Hematopoietic multipotent progenitor cell treated with erythropoietin and hydrocortisone succinate and interleukin-3 and kit ligand, for 15 days (in vitro differentiated cells): ENCODE measurements at places on chromosomes 7 and 10.

DNA sequence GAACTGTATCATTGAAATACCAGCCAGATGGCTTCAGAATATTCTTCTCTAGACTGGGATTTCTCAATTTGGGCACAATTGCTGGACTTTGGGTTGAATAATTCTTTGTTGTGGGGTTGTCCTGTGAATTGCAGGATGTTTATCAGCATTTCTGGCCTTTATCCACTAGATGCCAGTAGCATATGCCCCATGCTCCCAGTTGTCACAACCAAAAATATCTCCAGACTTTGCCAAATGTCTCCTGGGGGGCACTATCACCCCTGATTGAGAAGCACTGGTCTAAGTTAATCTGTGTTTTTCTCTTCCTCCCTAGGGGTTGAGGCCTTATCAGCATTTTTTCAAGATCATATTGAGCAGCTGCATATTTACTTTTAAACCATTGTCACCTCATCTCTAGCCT lies 204.9 kb upstream of the SP8 start:
- DNase-seq = no peak

DNA sequence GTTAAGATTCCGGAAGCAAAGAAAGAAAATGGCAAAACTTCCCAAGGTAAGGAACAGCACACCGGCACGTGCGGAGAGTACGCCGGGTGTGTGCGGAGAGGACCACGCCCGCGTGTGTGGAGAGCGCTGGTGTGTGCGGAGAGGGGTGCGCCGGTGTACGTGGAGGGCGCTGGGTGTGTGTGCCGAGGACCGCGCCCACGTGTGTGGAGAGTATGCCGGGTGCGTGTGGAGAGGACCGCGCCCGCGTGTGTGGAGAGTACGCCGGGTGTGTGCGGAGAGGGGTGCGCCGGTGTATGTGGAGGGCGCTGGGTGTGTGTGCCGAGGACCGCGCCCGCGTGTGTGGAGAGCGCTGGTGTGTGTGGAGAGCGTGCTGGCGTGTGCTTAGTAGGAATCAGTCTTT lies 48.6 kb upstream of the DPYSL4 start:
- DNase-seq = no peak

- no peak for DNase-seq
Observed at GRCh38 chr10:24440817-24441797, 232.2 kb downstream of the KIAA1217 start.

GRCh38 chr10:86523348-86523747 lies 1.8 kb upstream of the WAPL start:
- DNase-seq = no peak

DNA sequence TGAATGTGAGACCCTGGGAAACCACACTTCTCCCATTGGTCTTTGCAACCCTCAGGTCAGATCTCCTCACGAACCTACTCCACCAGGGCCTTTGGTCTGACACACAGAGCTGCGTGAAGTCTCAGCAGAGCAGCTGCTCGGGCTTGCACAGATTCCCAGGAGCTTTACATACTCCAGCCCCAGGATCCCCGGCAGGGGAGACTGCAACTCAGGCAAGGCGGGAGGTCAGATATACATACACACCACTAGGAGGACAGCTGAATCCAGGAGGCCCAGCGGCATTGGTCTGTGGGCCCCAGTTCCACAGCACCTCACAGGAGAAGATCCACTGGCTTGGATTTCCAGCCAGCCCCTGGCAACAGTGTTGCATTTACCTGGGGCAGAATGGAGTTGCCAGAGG lies 239.2 kb downstream of the GPAM start:
- DNase-seq = no peak

DNA sequence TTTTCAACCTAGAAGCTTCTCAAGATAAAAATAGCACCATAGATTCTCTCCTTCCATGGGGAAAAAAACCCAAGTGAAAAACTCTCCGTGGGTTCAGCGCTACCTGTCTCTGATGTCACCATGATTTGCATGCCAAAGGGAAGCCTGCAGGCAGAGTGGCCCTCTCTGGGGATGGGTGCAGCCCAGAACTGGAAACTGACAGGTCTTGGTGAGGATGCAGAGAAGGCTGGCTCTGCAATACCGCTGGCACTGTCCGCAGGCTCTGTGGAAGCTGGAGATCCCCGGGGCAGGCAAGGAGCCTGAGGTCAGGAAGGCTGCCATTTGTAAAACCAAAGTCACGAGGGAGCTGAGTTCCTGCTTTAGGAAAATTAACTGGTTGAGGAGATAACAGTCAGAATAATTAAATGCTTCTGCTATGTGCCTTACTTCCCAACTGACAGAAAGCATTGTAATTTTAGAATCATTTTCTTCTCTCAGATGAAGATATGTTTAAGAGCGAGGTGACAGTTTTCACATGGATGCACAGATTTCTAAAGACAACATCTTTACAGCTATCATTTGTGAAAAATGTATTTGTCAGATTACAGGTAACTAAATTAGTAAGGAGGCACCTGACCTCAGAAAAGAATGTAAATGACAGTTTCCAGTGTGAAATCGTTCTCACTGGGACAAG lies 731.5 kb upstream of the FZD8 start:
- no peak for DNase-seq

DNA sequence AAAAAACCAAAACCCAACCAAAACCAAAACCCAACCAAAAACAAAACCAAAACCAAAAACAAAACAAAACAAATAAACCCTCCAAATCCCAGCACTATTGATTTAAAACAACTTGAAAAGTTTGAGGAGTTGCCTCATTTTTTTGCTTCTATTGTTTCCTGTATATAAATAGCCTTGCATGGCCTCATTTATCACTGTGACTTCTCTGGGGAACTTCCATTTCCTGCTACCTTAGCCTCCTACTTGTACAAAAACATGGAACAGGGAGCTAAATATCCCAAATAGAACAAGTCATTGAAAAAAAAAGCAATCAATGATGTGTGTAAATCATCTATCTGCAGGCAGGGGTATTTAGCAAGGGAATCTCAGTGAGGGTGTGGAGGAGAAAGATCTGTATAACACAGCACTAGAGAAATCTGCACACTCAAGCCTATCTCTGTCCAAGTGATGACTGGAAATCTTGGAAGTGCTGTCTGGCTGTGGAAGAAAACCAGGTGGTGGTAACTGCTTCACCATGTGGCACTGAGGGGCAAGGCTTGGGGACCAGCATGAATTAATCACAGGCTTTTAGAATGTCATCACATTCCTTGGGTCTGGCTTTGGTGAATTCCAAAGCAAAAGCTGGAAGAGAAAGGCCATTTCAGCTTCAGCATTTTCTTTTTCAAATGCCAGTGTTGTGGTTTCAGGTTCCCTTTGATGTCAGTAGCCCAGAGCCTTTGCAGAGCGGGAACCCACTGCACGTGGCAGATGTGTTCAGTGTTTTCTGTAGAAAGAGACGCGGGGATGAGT lies 349.5 kb upstream of the ZNF32 start:
- DNase-seq = no peak

GRCh38 chr7:48088559-48089045 lies 463 bp upstream of the UPP1 start:
- no peak for DNase-seq

DNA sequence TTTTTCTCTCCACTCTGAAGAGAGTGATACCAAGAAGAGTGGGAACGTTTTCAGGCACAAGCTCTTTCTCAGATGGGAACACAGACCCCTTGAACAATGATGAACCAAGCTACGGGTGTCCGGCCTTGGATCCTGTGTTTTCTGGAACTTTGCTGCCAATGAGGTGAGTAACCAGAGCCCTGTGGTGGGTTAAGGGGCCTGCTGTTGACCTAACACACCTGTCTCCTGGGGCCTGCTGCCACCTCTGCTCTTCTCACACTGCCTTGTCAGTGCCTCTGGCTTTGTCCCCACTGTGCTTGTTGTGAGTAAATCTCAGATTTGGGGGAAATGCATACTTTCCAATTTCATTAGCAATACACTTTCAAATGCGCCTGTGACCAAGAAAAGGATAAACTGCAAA lies 1.4 kb upstream of the PKD1L1 start:
- no peak for DNase-seq
